ENCODE measurements at places on chromosomes 6 and 20.

DNA sequence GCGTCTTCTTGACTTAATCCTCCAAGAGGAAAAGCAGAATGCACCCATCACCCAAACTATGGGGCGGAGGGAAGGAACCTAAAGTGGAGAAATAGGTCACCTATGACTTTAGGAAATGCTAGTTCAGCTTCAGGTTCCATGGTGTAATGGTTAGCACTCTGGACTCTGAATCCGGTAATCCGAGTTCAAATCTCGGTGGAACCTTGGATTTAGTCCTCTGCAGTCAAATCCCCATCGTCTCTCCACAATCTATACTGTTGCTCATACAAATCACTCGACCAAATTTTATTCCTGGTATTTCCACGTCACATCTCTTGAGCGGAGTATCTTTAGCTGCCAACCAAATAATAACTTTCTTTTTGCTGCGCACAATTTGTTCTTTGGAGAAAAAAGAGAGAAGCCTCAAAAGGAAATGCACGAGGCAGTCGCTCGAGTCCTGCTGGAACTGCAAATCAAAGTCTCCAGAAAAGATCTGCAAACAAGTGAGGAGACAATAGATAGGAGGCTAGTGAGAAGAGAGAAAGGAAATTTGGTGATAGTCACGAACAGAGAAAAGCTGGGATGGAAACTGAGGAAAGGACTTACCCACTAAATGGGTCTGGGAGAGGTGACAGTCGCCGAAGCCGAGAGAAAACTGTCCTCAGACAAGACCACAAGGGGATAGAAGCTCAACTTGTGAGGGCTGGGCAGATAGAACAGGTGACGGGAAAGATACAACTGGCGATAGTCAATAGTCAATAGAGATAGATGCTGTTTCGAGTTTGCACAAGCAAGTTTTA is 16.6 kb downstream of the POM121L2 start:
- no peak for DNase-seq

DNA sequence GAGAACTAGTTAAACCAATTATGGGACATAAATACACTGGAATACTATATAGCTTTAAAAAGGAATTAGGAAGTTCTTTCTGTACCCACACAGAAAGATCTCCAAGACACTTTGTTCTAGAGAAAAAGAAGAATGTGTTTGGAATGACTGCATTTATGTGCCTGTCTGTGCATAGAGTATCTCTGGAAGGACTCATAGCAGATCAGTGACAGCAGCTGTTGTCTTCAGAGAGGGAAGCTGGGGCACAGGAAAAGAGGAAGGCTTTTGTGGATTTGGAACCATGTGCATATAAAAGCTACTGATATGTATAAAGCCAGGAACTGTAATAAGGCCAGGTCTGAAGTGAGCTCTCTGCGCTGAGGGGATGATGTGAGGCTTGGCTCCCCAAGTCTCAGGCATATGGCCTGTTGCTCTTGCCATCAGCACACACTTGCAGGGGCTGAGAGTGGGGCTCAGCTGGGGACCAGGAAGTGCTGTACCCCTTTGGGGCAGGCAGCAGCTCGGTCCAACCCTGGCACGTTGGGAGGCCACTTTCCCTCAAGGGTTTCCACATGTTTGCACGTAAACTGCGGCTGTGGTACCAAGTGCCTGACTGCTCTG is 31.8 kb upstream of the CCDC167 start:
- no peak for DNase-seq

- DNase-seq = no peak
Observed at GRCh38 chr6:40586369-40587201, 579 bp downstream of the LRFN2 start.

GRCh38 chr20:11394145-11394833 is 523.4 kb upstream of the BTBD3 start:
- DNase-seq = no peak

DNA sequence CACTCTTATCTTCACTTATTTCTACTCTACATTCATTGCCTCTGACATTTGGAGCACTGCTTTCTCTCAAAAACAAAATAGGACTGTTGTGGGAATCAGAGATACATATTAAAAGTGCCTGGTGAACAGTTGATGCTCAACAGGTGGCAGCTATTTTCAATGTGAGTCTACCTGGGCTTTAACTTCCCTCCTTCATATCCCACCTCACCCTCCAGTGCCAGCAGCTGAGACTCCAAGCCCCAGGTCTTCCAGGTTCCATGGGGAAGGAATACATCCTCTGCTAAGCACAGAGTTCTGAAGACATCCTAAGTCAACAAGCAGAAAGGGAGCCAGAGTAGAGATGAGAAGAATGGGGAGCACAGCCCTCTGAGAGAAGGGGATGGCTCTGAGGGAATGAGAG is 7.0 kb upstream of the FOXP4 start:
- DNase-seq = no peak

DNA sequence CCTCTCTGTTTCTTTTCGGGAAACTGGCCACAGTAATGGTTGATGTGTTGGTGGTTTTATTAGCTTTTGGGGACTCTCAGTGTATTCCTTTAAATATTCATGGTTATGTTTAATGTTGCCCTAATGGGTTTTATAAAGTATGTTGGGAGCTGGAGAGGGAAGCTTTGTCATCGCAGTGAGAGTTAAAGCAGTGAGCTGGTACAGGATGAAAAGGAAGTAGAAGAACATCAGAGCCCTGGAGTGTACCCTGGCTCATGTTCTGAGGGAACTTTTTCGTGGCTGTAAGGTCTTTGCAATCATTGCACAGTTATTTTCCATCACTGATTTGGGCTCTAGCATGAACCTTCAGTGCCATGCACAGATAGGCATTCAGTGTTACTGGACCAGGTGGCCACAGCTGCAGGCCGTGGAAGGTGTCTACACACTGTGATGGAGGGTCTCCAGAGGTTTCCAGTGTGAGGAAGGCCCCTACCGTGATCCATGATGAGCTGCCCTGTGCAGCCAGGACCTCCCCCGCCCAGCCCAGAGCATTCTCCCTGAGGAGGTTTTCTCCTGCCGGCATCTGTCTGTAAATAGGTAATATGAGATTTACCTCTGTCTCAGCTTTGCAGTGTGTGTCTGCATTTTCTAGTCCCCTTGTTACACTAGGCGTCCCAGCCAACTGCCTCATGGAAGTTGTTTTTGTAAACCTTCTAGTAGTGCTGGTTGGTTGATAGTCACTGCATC is 22.4 kb upstream of the TMEM217 start:
- no peak for DNase-seq

DNA sequence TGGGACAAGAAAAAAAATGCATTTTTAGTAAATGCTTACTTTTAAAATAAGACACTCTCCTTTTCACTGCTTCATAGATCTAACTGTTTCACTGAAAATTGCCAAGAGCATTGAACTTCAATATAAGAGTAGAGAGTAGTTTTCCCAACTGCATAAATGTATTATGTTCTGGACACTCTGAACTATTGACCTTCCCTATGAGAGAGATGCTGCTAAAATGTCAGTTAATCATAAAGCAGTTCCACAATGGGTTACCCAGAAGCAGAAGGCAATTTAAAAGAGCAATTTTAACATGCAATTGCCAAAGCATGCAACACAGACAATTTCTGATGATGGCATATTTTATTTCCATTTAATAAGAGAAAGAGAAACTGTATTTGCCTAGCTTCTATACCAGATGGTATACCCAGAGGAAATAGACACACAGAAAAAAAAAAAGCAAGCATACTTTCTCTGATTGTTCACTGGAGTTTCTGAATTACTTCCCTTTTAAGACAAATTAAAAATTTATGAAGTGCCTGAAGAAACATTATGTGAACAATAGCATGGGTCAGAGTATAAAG is 279.1 kb upstream of the THEMIS start:
- no peak for DNase-seq

- DNase-seq = no peak
Observed at GRCh38 chr20:21821358-21821757, 115.9 kb downstream of the PAX1 start.

GRCh38 chr20:44073011-44073674 is 113.8 kb downstream of the JPH2 start:
- DNase-seq = no peak

DNA sequence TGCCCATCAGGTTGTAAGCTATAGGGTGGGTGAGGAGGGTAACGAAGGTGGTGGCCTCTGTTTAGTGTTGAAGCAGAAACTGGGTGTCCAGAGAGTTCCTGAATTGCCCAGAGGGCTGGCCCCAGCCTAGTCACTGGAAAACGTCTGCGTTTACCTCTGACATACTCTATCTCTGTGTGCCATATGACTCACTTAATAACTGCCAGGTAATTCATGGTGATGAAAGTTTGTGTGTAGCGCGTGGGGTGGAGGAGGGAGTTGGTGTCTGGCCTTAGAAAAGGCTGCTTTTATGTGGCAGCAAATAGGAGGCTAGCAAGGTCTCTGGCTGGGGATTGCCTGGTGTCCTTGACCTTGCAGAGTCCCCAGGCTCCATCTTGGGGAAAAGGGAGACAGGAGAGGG is 47.3 kb downstream of the SLC35D3 start:
- DNase-seq = no peak

DNA sequence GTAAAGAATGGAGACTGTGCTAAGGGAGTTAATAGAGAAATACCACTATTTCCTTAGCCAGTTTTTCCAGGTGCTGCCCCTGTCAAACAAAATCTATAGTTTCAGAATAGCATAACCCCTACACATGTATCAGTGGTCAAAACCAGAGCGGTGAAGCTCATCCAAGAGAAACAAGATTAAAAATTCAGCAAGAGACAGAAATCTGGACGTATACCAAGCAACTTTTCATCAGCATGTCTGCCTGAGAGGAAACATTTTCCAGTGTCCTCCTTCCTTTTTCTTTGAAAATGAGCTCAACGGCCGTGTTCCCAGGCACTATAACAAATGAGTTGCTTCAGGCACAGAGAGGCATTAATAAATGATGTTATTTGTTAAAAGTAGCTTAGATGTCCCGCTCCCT is 416.5 kb downstream of the BCKDHB start:
- no peak for DNase-seq

- DNase-seq = no peak
Observed at GRCh38 chr6:142605922-142606485, 304.2 kb downstream of the ADGRG6 start.

- DNase-seq = no peak
Observed at GRCh38 chr20:48448666-48449600, 378.9 kb downstream of the PREX1 start.

DNA sequence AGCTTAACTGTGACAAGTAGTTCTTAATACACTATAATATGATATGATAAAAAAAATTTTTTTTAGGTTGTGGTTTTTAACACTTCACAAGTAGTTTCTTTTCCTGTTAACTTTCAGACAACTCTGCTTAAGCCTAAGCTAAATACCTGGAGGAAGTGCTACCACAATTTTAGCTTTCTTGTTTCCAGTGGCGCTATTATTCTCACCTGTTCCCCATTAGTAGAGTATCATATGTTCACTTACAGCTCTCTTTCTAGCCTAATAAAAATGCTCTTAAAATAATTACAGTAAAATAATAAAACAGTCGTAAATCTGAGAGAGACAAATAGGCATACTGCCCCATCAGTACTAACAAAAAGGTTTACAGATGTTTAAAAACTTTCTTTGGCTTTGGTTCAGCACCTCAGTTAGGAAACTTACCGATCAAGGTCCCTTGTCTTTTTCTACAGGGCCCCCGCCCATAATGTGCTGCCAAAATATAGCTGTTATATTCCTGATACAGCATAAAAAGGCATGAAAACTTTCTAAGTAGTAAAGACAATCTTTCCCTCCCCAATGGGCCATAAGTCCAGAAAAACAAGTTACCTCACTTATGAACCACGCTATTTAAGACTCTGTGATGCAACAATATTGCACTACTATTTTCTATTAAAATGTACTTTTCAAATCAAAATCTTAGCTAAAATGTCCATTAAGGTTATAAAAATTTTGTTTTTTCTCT is 57.9 kb downstream of the SESN1 start:
- no peak for DNase-seq
